Activated naive CD8-positive, alpha-beta T cell treated with anti-CD3 and anti-CD28 coated beads, Interleukin-2, amount 50 U/mL, for 24 hours (primary cell): ENCODE measurements at places on chromosomes 2 and 18.

DNA sequence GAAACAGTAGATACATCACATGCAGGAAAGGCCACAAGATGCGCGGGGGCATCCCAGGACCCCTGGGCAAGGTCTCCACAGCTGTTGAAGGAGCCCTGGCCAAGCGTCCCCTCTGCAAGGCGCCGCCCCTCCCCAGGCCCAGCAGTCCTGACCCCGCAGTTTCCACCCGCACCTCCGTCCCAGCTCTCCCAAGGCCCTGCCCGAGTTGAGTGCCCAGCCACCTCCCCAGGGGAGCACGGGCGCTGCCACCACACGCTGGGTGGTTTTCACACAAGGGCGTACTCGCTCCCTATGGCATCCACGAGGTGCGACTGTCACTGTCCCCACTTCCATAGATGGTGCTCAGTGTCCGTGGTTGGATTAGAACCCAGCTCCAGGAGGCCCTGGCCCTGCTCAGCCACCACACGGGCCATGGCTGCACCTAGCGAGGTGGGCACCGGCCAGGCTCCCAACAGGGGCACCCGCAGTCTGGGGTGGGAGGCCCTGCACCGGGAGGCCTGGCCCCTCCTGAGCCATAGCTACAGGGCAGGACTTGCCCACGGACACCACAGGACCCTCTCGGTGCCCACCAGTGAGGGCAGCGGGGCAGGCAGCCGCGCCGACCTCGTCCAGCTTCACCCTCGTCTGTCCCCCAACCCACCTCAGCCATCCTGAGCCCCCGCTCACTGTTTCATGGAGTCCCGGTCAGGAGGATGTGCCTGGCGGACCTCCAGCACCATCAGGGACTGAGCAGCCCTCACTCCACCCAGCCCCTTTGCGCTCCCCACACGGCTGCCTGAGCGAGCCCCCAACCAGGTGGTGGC lies 36.0 kb downstream of the KIF1A start:
- no peak for DNase-seq

GRCh38 chr18:54206447-54206846 lies 18.0 kb downstream of the MBD2 start:
- no peak for DNase-seq

GRCh38 chr2:168731002-168731401 lies 71.4 kb upstream of the NOSTRIN start:
- DNase-seq = no peak

DNA sequence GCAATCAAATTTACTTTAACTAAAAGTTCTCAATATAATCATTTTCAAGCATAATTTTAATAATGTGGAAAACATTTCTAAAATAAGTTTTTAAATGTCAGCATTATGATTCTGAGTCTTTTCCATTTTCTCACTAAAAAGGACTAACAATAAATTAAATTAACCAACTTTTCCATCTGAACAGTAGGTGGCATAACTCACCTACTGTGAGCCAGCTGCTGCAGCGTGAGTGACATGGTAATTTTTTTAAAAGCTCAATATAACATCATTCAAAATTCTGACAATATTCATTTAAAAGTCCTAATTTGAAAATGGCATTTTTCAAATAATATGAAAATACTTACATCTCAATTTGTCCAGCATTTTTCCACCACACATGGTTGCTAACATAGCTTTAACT lies 66.5 kb downstream of the DTNB start:
- DNase-seq = no peak

- no peak for DNase-seq
Measured at GRCh38 chr18:59665057-59666006, 31.9 kb downstream of the CCBE1 start.

- no peak for DNase-seq
Measured at GRCh38 chr2:189168856-189169499, 10.6 kb downstream of the COL5A2 start.

DNA sequence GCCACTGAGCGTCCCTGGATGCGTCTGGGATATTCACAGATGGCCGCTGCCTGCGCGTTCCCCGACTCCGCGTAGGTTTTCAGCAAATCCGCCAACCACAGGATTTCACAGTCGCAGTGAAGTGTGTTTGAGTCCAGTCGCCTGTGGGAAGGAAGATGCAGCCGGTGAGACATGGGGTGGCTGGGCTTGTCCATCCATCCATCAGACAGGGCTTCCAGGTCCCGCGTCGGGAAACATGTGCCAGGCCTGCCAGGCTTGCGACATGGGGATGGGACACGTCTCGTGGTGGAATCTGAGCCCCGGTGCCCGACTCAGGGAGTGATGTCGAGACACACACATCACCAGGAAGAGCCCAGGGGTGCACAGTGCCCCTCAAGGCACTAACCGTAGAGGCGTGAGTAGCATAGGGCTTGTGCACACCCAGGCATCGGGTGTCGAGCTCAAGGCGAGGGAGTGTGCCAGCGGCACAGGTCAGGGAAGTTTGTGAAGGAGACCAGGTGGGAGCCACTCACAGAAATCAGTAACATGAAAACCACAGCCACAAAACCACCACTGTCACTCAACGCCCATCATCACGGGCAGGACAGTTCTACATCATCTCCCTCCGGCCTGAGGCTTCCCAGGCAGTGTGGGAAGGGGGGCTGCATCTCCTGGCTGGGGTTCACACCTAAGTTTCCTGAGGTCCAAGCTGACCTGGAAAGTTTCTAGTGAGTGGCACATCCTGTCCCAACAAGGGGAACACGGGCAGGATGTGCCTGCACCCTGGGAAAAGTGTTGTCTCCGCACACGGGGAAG lies 63.9 kb downstream of the PXDN start:
- no peak for DNase-seq
